ENCODE measurements at places on chromosomes 1 and 21.

- no peak for DNase-seq
Measured at GRCh38 chr1:64851664-64852063, 106.8 kb downstream of the RAVER2 start.

GRCh38 chr1:79259390-79260336 is 253.1 kb upstream of the ADGRL4 start:
- DNase-seq, result peak; percentile 41

GRCh38 chr1:218874801-218875400 is 298.8 kb upstream of the LYPLAL1 start:
- no peak for DNase-seq

DNA sequence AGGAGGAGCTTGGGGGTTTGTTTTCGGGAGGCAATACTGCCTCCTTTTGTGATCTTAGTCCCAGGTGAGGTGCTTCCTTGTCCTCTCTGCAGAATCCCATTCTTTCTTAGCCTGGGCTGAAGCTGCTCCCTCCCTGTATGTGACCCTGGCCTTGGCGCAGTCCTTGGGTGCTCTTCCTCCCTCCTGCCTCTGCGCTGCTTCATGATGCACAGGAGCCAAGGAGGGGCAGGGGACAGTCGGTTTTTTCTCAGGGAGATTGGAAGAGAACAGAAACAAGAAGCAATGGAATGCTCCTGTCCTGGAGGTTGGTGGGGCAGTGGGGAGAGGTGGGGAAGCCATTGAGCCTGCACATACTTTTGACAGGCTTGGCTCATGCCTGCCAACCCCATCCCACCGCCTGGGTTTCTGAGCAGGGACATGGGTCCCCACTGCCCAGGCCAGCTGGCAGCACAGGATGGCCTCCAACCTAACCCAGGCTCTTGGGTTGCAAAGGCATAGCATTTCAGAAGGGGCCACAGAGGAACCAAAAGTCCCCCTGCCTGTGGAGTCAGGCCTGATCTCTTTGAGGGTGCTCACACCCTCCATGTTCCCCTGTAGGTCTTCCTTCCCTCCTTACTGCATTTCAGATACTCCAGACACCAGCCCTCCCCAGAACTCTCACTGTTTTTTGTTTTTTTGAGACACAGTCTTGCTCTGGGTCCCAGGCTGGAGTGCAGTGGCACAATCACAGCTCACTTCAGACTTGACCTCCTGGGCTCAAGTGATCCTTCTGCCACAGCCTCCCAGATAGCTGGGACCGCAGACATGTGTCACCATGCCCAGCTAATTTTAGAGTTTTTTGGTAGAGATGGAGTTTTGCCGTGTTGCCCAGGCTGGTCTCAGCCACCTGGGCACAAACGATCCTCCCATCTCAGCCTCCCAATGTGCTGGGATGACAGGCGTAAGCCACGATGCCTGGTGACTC is 16.1 kb downstream of the IL6R start:
- DNase-seq, result no peak

GRCh38 chr1:230743899-230744298 is 3.3 kb upstream of the CAPN9 start:
- DNase-seq, result peak; percentile 26

- no peak for DNase-seq
Measured at GRCh38 chr1:119293797-119294196, 74.8 kb upstream of the HAO2 start.

GRCh38 chr1:165371588-165372225 is 15.2 kb upstream of the LMX1A start:
- DNase-seq, result no peak

DNA sequence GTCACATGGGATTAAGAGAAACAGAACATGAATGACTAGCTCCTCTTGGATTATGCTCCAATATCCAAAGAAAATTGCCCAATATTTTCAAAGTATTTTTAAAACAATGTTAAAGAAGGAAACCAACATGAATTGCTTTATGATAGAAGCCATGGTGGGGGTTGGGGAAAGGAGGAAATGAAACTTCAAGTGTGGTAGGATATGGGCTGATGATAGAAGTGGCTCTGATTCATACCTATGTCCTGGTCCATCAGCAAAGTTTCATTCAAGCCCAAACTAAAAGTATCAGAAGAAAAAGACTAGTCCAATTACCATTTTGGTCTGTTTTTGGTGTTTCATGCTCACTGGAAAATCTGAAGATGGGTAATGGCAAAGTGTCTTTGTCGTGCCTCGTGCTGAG is 104.2 kb upstream of the PROX1 start:
- no peak for DNase-seq

DNA sequence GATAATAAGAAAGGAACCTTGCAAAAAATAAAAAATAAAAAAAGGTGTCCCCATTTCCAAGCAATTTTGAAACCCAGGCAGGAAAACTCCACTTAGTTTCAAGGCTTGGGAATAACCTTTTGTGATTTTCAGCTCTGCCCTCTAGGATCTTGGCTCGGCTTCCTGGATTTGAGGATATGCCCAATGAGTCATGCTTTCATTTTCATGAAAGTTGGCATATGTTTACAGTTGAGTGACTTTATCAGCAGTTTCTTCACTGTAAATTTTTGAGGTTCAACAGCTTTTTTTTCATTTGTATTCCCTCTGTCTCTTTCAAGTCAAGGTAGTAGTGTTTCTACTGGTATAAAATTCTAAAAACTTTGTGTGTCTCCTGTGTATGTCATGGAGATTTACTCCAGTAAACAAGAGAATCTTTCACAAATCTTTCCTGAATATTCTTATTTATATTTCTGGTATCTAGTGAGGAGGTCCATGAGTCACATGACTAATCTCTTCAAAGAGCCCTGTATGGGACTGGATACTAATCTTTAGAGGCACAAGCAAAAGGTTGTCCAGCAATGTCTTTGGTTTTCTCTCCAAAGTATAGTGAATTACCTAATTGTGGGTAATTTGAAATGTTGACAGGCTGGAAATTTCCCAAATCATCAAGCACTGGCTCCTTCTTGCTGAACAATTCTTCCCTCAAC is 335.3 kb downstream of the BRINP2 start:
- DNase-seq, result no peak

DNA sequence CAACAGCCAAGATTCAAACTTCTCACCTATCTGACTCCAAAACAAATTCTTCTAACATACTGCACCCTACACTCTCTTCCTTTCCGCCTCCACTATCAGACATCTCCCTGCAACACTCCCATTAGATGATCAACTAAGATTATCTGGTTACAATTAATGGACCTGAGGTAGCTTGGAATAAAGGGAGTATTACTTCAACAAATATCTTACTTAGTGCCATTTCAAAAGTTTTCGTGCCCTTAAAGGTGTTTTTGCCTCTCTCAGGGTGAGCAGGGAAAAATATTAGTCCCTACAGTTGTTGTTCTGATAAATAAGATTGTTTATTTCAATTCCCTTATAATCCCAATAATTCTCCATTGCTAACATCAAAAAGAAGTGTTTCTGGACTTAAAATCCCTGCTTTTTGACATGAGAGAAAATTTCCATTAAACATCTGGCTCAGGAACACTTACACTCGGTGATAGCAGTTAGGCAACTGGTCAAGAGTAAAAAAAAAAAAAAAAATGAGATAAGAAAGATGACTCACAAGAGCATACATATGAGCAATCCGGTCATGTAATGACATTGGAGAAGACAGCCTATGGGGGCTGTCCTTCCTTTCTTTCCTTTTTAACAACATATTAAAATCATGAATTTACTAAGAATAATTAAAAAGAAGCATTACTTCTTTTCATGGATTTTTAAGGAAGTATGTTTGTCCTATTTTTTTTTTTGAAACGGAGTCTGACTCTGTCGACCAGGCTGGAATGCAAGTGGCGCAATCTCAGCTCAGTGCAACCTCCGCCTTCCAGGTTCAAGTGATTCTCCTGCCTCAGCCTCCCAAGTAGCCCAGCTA is 7.6 kb downstream of the RSBN1 start:
- DNase-seq, result no peak

DNA sequence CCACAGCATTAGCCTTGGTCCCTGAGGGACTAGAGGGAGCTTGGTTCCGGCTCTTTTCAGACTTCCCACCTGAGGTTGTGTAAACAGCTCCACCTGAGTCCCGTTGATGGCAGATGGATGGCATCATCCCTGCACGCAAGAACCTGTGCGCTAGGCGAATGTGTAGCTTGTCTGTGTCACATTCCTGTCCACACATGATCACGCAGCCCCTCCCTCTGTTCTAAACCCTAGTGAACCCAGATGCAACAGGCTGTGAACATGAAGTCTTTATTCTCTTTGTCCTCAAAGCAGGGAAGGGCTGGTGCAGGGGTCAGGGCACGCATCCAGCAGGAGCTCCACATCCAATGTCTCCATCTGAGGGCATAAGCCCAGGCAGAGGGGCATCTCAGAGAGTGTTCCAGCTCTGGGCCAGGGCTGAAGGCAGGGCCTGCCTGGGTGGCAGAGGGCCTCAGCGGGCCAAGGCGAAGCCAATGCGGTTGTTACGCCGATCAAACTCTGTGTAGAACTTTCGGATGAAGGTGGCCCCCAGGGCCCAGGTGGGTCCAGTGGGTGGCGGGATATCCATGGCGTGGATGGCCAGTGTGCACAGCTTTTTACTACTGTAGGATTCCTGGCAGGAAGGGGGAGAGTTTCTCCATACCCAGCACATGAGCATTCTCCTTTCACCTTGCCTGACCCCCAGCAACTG is 2.9 kb upstream of the ETNK2 start:
- DNase-seq, result no peak

- DNase-seq, result no peak
Measured at GRCh38 chr1:92900539-92900938, 60.7 kb downstream of the DIPK1A start.

GRCh38 chr1:178774263-178774662 is 49.2 kb downstream of the RALGPS2 start:
- DNase-seq, result peak; percentile 45

DNA sequence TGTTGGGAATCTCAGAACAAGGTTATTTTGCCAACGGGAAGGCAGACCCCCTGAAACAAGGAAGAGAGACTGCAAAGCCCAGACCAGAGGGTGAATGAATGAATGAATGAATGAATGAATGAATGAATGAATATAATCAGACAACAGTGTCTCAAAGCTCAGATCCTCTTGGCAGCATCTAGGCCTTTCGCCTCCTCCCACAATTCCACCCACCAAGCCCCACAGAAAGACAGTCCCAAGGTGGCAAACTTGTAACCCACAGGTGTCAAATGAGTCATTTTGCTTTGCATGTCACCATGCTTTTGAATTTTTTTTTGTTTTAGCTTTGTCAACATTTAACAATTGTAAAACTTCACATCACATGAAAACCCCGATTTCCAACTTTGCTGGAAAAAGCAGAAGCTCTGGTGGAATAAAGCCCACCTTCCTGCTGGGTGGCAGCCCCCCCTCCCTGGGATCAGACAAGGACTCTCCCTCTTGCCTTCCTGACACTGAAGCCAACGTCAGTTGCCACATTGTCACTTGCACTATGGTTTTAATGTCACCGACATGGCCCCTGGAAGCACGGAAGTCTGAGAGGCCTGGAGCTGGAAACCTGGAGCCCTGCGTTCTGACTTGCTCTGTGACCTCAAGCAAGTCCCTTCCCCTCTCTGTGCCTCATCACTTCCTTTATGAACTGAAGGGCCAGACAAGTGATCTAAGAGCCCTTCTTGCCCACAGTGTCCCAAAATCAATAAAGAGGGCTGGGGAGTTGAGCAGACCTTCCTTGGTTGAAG is 134.6 kb upstream of the RUNX3 start:
- no peak for DNase-seq

- DNase-seq, result no peak
Measured at GRCh38 chr1:233085566-233085965, 135.2 kb downstream of the NTPCR start.

DNA sequence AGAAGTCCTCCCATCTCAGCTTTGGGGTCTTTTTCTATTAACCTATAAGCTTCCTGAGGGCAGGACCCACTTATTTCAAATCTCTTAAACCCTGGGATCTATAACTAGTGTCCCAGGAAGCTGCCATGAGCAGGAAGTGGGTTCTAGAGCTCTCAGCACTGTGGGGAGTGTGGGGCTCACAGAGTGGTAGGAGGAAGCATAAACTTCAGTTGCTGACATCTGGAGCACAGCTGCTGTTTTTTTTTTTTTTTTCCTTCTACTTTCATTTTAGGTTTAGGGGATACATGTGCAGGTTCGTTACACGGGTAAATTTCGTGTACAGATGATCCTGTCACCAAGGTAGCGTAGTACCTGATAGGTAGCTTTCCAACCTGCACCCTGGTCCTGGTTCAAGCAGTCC is 59.3 kb downstream of the AK4 start:
- no peak for DNase-seq

GRCh38 chr1:206449565-206449964 is 20.7 kb upstream of the IKBKE start:
- peak; percentile 90 for DNase-seq

- no peak for DNase-seq
Measured at GRCh38 chr1:46043458-46044017, 88.9 kb downstream of the PIK3R3 start.

DNA sequence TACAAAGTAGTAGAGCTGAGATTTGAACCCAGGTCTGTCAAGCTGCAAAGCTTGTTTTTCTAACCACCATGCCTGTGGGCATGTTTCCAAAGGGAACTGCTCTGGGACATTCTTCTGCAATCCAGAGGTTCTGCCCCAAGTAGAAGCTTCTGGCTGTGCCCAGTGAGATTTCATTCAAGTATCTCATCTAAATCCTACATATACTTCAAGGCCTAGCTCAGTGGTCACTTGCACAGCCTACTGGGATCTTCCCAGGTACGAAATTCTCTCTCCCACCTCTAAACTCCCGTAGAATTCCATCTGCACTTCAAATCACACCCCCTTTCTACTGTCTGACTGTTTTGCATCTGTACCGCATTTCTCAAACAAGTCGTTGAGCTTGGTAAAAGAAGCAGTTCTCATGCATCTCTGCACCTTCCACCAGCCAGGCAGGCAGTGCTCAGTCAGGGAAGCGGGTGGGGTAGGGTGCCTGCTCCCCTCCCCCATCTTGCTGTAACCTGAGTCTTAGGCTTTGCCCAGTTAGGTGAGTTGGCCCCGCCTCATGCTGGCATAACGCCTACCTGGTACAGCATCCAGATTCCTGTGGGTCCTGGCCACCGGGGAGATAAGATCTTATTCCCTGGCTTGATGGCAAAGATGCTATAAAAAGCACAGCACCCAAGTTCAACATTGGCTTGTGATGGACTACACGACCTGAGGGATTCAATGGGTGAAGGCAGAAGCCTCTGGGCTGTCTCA is 13.5 kb downstream of the SLC9A1 start:
- DNase-seq, result no peak

- DNase-seq, result peak; percentile 58
Measured at GRCh38 chr1:2523191-2523890, 3.1 kb downstream of the PANK4 start.

GRCh38 chr1:2105781-2106524 is 55.7 kb downstream of the PRKCZ start:
- DNase-seq, result no peak

- DNase-seq, result no peak
Measured at GRCh38 chr1:230430499-230430898, 4.4 kb upstream of the PGBD5 start.

Measured in NCI-H82 (cell line).